ENCODE measurements at places on chromosomes 11 and 22.
A peak's percentile ranks its signal among the peaks of the same experiment; 100 is the strongest.

DNA sequence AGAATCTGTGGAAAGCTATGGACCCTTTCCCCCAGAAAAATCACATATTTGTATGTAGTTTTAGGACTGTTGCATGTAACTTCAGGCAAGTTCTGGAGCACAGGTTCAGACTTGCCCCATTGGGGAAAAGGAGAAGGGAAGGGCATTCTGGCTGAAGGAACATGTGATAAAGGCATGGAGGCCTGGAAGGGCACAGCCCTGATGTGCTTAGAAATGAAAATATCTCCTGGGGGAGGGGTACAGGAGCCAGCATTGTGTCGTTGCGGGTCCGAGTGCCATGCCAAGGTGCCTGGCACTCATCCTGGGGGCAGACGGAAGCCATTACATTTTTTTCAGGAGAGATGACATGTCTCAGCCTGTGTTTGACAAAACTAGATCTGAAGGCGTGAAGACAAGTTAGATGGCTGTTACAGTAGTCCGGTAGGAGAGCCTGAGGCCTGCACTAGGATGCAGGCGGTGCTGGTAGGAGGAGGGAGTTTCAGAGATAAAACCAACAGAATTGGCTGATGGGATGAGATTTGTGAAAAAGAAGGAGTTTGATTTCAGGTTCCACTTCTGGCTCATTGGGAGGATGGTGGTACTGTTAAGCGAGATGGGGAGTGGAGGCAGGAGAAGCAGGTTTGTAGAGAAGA lies 96.9 kb downstream of the TEAD1 start:
- no peak for DNase-seq

GRCh38 chr11:75949023-75949672 lies 134.1 kb downstream of the UVRAG start:
- DNase-seq = no peak

DNA sequence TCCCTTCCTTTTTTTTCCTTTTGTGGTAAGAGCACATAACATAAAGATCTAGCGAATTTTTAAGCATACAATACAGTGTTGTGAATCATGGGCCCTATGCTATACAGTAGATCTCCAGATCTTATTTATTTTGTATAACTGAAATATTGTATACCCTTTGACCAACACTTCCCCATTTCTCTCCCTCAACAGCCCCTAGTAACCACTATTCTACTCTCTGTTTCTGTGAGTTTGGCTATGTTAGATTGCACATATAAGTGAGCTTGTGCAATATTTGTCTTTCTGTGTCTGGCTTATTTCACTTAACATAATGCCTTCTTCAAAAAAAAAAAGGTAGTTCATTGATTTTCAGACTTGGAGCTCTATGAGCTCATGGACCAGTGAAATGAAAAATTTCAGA lies 180.5 kb downstream of the C11orf91 start:
- no peak for DNase-seq

DNA sequence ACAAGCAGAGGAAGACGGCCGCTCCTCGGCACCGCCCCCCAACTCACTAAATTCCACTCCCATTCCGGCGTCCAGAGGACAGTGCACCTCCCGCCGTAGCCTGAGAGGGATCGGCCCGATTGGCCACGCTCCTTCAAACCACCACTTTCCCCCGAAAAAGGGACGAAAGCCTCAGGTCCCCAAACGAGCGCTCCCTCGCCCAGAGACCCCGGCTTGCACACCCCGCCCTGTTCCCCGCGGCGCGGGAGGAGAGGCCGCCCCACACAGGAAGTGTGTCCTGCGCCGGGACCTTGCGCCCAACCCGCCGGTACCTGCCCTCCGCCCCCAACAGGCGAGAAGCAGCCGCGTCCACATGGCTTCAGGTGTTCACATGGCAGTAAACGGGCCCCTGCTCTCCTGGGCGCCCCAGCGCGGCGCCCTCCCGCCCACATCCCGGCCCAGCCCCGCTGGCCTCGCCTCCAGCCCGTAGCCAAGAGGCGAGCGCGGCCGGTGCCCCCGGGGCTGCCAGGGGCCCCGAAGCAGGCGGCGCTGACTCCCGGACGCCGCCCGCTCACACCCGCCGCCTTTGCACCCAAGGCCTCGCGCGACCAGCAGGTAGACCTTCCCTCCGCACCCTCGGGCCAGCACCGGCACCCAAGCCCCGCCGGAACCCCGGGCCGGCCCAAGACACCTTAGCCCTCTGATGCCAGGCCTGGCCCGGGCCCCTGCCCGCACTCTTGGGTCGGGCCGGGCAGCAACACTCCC lies 849 bp downstream of the TCF20 start:
- DNase-seq = peak; percentile 54
